Fibroblast of lung (primary cell): ENCODE measurements at places on chromosomes 3 and 15. TPM values are rescaled to one million over a fixed set of nuclear protein-coding genes. Genes with fewer than 3 reads are reported as not detected.

DNA sequence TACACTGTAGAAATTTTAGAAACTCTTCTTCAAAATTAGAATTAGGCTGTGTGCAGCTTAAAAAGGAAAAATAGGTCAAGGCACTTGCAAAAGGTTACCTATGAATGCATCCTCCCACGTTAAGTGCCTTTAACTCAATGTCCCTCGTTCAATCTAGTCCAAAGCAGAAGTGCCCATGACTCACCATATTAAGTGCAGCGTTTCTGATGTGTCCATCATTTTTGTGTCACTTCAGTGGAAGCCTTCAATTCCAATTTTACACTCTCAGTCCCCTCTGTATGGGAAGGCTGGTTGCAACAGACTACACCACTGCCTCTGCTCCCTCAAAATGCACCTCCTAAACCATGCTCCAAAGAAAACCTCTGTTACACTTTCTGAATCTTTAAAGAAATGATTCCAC, 53.4 kb downstream of the FOXB1 start:
- no peaks in the 10 kb centered on the region for H3K27me3 ChIP-seq
- H3K27ac ChIP-seq = no peak overlapping the region
- no peak overlapping the region for H3K4me3 ChIP-seq

CELF6 gene
- 0.17 and 0.26 TPM in 2 replicates for total RNA-seq

GRCh38 chr3:111939873-111940272, 39.0 kb upstream of the ABHD10 start:
- no peak overlapping the region for H3K4me3 ChIP-seq
- H3K27me3 ChIP-seq = no peaks in the 10 kb centered on the region
- DNase-seq = no peak
- H3K4me1 ChIP-seq = peaks cover 14% of the 10 kb centered on the region

GRCh38 chr15:43483297-43484128, 9.4 kb downstream of the TP53BP1 start:
- no peaks in the 10 kb centered on the region for H3K27me3 ChIP-seq
- no peaks in the 10 kb centered on the region for H3K4me1 ChIP-seq
- H3K27ac ChIP-seq = no peak overlapping the region
- no peak for DNase-seq
- H3K4me3 ChIP-seq = no peak overlapping the region
- H3K36me3 ChIP-seq = peaks cover 12% of the 10 kb centered on the region

GRCh38 chr3:48405343-48405881, 24.5 kb downstream of the PLXNB1 start:
- H3K4me1 ChIP-seq = peaks cover 6% of the 10 kb centered on the region
- H3K36me3 ChIP-seq = peaks cover 6% of the 10 kb centered on the region
- no peak overlapping the region for H3K4me3 ChIP-seq
- no peak for DNase-seq

ZCWPW2 gene
- total RNA-seq = 1.0 and 1.7 TPM in 2 replicates

GRCh38 chr15:89078851-89079810, 9.1 kb upstream of the ABHD2 start:
- no peak for DNase-seq
- H3K4me1 ChIP-seq = no peaks in the 10 kb centered on the region
- no peaks in the 10 kb centered on the region for H3K36me3 ChIP-seq
- H3K27ac ChIP-seq = no peak overlapping the region
- no peaks in the 10 kb centered on the region for H3K27me3 ChIP-seq

DNA sequence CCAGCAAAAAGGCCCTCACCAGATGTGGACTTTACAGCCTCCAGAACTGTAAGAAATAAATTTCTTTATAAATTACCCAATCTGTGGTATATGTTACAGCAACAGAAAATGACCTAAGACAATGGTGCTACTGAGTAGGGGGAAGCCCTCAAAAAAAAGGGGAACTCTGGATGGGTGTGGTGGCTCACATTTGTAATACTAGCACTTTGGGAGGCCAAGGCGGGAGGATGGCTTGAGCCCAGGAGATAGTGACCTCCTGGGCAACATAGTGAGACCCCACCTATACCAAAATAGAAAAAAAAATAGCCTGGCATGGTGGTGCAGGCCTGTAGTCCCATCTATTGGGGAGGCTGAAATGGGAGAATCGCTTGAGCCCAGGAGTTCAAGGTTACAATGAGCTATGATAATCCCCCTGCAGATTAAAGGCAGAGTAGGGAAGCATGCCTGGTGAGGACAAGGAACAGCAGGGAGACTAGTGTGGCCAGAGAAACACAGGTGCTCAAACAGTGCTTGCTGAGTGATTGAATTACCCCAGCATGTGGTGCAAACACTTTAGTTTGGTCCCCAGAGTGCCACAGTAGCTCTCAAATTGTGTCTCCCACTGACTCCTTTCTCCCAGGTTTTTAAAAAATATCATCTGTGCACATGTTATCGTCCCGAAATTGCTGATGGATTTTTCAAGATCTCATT, 13.9 kb upstream of the USP3 start:
- H3K4me1 ChIP-seq = peaks cover 16% of the 10 kb centered on the region
- DNase-seq = no peak
- no peaks in the 10 kb centered on the region for H3K27me3 ChIP-seq
- no peak overlapping the region for H3K4me3 ChIP-seq
- H3K36me3 ChIP-seq = no peaks in the 10 kb centered on the region
- H3K27ac ChIP-seq = no peak overlapping the region

GRCh38 chr15:31278544-31279220, 48.0 kb upstream of the KLF13 start:
- no peak for DNase-seq
- H3K4me3 ChIP-seq = no peak overlapping the region
- no peaks in the 10 kb centered on the region for H3K27me3 ChIP-seq
- H3K36me3 ChIP-seq = no peaks in the 10 kb centered on the region
- H3K4me1 ChIP-seq = no peaks in the 10 kb centered on the region
- H3K27ac ChIP-seq = no peak overlapping the region
